Stimulated activated CD8-positive, alpha-beta memory T cell treated with anti-CD3 and anti-CD28 coated beads, Interleukin-15, amount 100 ng/mL, for 1 hour (primary cell): ENCODE measurements at places on chromosomes 4 and X.

DNA sequence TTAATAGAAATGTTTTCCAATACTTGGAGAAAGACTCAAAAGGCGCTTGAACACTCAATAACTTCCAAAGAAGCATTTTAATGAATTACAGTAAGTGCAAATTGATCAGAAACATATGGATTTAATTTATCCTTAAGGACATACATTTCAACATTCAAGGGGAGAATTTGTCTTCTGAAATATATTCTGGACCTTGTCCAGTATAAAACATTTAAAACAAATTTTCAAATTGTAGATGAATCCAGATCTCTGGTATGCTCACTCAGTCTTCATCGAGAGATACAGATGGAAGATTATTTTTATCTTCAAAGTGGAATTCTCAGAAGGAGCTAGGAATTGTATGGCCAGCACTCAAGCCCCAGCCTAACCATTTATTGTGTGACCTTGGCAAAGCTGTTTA, 310.4 kb downstream of the ZNF674 start:
- DNase-seq: no peak

- DNase-seq: no peak
Measured at GRCh38 chr4:111849746-111850284, 295.4 kb upstream of the FAM241A start.

DNA sequence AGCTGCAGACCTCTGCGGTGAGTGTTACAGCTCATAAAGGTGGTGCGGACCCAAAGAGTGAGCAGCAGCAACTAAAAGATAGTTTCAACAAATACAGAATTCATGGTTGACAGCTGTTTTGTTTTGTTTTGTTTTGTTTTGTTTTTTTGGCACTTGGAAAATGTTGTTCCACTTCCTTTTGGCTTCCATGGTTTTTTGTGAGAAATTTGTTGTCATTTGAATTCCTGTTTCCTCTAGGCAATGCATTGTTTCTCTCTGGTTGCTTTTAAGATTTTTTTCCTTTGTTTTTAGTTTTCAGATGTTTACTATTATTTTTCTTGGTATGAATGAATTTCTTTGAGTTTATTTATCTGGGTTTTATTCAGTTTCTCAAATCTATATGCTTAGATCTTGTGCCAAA, 229.4 kb downstream of the MID1IP1 start:
- DNase-seq: no peak

GRCh38 chr4:127414951-127415606, 217.7 kb upstream of the INTU start:
- DNase-seq: no peak

DNA sequence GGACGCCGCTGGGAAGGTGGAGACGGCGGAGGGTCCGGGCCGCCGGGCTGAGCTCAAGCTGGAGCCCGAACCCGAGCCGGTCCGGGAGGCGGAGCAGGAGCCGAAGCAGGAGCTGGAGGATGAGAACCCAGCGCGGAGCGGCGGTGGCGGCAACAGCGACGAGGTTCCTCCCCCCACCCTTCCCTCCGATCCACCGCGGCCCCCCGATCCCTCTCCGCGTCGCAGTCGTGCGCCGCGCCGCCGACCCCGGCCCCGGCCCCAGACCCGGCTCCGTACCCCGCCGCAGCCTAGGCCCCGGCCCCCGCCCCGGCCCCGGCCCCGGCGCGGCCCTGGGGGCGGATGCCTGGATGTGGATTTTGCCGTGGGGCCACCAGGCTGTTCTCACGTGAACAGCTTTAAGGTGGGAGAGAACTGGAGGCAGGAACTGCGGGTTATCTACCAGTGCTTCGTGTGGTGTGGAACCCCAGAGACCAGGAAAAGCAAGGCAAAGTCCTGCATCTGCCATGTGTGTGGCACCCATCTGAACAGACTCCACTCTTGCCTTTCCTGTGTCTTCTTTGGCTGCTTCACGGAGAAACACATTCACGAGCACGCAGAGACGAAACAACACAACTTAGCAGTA, 483 bp downstream of the USP27X start:
- no peak for DNase-seq

DNA sequence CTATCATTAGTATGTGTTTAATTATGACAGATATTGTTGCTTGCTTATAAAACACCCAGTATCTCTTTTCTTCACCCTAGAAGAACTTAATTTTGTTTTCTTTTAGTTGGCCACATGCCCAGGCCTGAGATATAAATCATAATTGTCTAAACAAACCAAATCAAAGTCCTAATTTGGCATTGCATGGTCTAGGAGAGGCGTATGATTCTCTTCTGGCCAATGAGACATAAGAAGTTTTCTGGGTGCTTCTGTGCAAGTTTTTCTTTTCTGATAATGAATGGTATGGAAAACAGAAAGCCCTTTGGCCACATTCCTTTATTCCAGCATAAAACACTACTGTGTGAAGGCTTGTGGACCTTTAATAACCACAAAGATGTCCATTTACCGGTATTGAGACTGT, 192.9 kb upstream of the CTSO start:
- no peak for DNase-seq

DNA sequence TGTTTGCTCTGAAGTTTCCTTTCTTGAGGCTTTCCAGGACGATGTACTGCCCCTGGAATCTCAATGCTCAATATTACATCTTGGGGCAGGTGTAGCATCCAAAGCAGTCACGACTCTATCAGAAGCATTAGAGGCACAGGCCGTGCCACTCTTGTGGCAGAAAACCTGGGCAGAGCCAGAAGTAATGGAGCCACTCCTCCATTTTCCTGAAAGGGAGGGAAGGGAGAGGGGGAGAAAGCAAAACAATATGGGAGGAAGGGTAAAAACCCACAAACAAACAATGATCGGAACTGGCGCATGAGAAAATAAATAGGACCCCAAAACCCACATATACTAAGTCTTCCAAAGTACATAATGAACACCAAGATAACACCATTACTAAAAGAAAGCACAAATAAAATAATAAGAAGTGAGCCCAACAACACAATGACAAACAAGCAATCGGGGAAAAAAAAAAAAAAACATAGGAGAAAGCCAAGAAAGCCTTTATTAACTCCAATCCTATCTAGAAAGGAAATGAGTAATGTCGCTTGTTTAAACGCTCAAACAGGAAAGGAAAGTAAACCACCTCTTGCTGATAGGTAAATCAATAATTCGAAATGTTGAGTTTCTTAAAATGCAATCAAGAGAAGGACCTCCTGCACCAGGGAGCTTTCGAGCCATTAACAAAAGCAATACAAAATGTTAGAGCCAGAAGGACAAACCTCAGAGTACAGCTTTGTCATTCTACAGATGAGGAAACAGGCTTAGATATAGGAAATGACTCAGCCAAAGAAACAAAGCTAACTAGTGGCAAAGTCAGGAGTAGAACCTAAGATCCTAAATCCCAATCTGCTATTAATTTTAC, 117.4 kb downstream of the ATRX start:
- no peak for DNase-seq

DNA sequence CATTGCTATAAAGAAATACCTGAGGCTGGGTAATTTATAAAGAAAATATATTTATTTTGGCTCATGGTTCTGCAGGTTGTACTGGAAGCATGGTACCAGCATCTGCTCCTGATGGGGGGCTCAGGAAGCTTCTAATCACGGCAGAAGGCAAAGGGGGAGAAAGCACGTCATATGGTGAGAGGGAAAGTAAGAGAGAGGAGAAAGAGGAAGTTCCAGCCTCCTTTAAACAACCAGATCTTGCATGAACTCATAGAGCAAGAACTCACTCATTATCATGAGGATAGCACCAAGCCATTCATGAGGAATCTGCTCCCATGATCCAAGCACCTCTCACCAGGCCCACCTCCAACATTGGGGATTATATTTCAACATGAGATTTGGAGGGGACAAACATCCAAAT, 125.0 kb upstream of the GRPR start:
- DNase-seq: no peak

GRCh38 chr4:2843941-2844584, 419 bp downstream of the ADD1 start:
- no peak for DNase-seq

DNA sequence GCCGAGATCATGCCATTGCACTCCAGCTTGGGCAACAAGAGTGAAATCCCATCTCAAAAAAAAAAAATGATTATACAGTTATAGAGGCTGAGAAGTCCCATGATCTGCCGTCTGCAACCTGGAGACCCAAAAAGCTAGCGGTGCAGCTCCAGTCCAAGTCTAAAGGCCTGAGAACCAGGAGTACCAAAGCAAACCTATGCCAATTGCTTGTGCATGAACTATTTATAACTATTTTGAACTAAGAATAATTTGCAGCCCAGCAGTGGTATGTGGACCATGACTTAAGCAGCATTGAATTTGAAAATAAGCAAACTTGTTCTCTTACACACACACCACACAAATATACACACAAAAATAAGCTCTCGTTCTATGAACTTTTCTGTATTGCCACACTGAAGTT, 51.8 kb downstream of the TASL start:
- DNase-seq: no peak

DNA sequence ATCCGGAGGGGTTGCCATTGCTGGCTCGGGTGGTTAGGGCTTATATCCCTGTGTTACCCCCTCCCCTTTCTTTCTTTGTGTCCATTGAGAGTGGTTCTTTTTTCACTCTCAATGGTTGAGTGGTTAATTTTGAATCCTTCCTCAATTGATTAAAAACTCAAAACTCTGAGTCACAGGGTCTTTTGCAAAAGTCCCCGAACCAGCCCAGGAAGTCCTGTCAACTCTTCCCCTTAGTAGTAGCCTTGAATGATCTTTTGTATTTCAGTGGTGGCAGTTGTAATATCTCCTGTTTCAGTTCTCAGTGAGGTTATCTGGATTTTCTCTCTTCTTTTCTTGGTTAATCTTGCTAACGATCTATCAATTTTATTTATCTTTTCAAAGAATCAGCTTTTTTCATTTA, 170.0 kb upstream of the GYPA start:
- no peak for DNase-seq

GRCh38 chr4:138243369-138243768, 1.2 kb upstream of the SLC7A11 start:
- no peak for DNase-seq
